Sigmoid colon (tissue), 7 donors: ENCODE measurements at places on chromosomes 3 and 15. TPM values are rescaled to one million over a fixed set of nuclear protein-coding genes. Genes with fewer than 3 reads are reported as not detected.
A peak's percentile ranks its signal among the peaks of the same experiment; 100 is the strongest.

DNA sequence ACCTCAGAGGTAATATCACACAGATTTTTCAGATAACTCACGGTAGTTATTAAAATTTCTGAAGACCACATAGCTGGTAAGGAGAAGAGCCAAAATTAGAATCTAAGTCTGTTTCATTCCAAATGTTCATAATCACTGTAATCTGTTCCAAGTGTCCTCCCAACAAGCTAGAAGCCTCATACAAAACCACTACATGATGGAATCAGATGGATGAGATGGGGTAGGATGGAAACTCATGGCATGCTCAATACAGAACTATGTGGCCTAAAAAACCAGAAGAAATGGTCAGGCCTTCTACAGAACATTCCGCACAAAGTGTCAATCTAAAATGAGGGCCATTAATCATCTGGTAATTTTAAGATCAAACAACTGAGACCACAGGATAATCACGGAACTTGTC lies 91.8 kb downstream of the THBS1 start:
- DNase-seq = no peak

DNA sequence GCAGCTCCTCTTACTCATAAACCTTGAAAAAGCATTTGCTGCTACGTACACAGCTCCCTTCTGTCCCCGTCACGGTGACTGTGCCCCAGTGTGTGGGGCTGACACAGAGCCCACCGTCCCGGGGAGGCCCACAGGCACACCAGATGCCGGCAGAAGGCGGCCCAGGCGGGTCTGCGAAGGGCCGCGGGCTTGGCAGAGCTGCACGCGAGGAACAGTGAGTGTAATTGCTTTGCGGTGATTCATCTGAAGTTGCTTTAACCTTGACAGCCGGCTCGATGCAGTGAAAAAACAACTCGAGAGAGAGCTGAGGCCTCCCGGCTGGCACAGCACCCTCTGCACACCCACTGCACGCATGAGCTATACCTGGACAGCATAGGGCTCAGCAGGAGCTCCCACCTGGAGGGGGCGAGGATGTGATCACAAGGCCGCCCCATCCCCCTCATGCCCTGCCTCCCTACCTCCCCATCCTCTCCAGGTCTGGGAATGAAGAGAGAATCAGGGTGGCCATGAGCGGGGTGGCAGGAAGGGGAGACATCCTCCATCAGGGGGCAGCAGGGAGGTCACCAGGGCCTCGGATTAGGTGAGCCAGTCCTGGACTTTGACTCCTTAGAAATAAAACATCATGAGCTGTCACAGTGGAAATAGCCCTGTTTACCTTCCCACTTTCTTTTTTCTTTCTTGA lies 172.7 kb downstream of the MEGF11 start:
- peak; percentile 58 for DNase-seq

THSD4 gene
- total RNA-seq = 2.2 TPM

HEG1 gene
- 61.6 TPM for total RNA-seq

GP9 gene
- total RNA-seq = not detected

UQCC5 gene
- total RNA-seq = 2.9 TPM

DNA sequence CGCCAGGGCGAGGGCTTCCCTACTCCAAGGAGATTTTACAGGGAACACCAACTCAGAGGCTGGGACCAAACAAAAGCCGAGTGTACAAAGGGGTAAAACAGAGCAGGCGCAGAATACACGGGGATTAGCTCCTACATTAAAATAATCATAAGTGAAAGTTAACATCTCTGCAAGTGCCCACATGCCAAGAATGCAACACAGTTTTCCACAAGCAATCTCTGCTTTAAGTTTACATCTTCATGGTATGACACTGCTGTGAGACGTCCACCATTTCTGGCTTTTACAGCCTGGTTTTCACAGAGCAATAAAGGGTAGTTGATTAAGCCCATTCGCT lies 500 bp upstream of the VGLL3 start:
- DNase-seq = no peak

FAM107A gene
- 35.2 TPM for total RNA-seq

SLC12A1 gene
- not detected for total RNA-seq

DNA sequence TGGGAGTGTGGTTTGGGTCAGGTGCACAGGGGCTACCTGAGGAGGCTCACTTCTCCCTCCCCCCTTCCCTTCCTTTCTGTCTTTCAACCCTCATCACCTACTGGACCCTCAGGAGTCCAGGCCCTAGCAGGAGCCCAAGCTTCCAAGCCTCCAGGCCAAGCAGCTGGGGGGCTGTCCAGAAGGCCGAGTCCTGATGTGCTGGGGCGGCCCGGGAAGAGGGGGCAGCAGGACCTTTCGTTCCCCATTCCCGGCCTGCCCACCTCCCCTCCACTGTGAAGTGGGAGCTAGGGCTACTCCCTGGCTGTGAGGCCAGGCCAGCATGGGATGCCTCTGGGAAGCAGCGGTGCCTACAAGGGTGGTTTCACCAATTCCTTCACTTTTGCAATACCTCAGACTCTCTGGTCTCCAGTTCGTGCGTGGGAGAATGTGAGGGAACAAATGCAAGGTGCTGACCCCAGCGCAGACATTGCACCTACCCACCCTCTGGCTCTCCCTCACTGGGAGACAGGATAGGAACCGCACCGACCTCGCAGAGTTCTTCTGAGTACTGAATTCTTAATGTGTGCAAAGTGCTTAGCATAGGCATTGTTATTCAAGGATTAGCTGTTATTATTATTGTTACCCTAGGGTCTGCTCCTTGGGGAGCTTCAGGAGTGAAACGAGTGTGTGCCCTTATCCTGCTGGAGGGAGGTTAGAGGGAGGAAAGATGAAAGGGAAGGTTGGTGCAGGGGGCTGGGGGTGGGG lies 2.5 kb downstream of the EPHB3 start:
- no peak for DNase-seq

P2RY14 gene
- total RNA-seq = 6.5 TPM

DNA sequence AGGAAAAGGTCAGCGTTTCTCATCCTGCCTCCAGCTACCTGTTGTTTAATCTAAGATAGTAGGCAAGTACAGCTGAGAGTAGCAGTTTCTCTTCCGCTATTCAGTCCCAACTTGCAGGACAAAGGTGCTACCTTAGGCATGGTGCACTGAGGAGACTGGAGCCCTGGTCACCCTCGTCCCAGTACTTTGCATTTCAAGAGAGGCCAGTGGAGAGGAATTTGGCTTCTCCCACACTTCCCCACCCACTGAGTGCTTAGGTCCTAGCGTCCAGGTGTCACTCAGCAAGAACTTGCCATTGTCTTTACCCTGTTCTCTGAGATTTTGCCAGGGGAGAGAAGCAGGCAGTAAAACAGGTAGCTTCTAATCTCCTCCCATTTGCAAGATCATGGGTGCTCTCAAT lies 12.5 kb upstream of the RPN1 start:
- DNase-seq = peak; percentile 21

SAXO2 gene
- not detected for total RNA-seq

DNA sequence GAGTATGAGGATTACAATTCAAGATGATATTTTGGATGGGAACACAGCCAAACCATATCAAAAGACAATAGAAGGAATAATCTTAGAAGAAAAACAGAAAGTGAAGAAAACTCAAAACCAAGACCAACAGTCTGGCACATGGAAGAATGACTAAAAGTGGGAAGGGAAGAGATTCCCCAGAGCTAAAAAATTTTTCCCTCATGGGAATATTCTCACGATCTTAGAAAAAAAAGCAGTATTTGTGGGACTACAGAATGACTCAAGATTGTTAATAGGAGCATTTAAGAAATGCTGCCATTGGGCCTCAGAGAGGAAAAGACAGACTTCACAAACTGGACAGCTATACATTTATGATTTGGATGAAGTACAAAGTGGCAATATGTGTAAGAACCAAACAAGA lies 18.3 kb downstream of the OSTN start:
- no peak for DNase-seq

- no peak for DNase-seq
Observed at GRCh38 chr15:42046597-42046996, 25.8 kb upstream of the PLA2G4E start.
